NCI-H1105 (cell line): ENCODE measurements at places on chromosomes 1 and 21.

DNA sequence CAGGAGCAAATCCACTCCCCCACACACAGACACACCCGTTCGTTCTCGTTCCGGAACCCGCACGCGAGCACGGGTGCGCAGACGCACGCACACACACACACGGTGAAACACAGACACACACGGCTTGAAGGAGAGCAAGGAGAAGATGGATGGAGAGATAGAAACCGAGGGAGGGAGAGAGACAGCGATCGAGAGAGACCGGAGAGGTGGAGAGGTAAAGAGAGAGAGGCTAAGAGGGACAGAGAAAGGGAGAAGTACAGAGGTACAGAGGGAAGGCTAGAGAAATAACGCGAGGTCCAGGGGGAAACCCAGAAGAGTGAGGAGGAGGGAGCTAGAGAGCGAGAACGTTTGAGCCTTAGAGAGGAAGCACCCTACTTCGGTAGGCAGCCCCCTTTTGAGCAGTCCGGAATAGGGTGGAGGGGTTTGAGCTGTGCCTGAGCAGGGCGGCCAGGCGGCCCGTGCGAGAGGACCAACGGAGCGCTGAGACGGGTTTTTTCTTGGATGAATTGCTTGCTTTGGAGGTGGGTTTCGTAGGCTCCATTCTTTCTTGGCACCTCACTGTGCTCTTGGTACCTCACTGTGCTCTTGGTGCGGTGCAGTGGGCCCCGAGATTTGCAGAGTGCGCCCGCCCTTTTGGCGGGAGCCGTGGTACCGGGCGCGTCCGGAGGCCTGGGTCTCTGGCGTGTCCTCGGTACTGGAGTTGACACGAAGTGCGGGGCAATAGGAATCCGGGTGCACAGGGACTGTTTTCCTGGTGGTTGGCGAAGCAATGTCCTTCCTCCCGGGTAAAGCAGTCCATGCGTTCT lies 88.4 kb upstream of the RHOU start:
- DNase-seq: no peak

GRCh38 chr1:234668577-234668955 lies 58.6 kb upstream of the IRF2BP2 start:
- no peak for DNase-seq

GRCh38 chr1:211641044-211641800 lies 34.2 kb downstream of the NEK2 start:
- DNase-seq: no peak

DNA sequence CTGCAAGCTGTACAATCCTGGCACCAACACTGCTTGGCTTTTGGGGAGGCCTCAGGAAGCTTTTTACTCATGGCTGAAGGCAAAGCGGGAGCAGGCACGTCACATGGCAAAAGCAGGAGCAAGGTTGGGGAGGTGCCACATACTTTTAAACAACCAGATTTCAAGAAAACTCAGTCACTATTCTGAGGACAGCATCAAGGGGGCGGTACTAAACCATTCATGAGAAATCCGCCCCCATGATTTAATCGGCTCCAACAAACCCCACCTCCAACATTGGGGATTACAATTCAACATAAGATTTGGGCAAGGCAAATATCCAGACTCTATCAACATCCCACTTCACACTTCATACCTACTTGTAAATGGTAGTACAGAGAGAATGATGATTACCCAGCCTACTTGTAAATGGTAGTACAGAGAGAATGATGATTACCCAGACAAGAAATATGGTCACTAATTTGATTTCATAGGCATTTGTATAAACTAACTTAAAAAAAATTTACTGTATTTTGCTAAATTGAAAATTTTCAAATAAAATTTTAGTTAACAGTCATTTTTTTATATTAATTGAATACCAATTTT lies 24.9 kb downstream of the ATP5PF start:
- DNase-seq: no peak

- no peak for DNase-seq
Measured at GRCh38 chr21:31905503-31906451, 33.0 kb downstream of the HUNK start.

GRCh38 chr1:221576268-221576667 lies 165.6 kb downstream of the DUSP10 start:
- DNase-seq: no peak

DNA sequence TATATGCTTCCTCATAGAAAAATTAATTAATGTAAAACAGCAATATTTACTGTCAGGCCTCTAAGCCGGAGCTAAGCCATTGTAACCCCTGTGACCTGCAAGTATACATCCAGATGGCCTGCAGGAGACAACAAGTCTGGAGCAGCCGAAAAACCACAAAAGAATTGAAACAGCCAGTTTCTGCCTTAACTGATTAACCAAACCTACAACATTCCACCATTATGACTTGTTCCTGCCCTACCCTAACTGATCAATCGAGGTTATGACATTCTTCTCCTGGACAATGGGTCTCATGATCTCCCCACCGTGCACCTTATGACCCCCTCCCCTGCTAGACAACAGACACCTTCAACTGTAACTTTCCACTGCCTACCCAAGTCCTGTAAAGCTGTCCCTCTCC lies 205.8 kb upstream of the DUSP10 start:
- no peak for DNase-seq

DNA sequence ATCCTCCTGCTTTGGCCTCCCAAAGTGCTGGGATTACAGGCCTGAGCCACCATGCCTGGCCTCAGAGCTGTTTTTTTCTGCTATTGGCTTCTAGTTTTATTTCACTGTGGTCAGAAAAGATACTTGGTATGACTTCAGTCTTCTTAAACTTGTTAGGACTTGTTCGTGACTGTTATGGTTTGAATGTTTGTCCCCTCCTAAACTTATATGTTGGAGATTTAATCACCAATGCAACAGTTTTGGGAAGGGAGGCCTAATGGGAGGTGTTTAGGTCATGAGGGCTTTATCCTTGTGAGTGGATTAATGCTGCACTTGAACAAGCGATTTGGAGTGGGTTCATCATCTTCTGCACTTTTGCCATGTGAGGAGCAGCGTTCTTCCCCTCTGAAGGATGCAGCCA lies 24.5 kb upstream of the SOD1 start:
- DNase-seq: no peak

DNA sequence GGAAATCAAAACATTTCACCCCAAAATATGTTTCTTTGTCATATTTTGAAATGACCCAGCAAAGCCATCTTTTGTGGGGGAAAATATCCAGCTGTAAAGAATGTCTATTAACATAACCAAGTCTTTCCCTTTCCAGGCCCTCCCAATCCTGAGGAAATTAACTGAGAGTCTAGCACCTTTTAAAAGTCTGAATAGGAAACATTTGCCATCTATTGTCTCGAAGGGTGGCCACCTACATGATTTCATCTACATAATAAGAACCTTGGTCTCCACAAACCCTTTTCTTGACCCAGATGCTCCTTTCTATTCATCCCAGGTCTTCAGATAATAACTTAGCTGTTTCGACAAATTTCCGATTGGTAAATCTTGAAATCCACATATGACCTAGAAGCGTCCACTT lies 5.4 kb upstream of the MT1HL1 start:
- DNase-seq: no peak

DNA sequence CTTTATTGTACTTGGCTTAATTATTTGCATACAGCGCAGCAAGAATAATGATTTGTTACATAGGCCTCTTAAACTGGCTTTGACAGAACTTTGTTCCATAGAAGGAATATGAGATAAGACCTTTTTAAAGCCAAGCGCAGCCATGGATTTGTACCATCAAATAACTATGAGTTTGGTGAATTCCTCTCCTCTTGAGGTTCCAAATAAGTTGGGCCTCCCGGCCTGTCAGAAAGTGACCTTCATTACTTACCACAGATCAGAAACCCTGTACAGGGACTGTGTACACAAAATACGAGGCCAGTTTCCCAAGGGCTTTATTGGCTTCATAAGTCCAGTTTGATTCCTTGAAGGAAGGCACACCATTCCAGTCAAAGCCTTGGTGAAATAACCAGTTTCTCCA lies 21.8 kb upstream of the HSD3B1 start:
- no peak for DNase-seq

DNA sequence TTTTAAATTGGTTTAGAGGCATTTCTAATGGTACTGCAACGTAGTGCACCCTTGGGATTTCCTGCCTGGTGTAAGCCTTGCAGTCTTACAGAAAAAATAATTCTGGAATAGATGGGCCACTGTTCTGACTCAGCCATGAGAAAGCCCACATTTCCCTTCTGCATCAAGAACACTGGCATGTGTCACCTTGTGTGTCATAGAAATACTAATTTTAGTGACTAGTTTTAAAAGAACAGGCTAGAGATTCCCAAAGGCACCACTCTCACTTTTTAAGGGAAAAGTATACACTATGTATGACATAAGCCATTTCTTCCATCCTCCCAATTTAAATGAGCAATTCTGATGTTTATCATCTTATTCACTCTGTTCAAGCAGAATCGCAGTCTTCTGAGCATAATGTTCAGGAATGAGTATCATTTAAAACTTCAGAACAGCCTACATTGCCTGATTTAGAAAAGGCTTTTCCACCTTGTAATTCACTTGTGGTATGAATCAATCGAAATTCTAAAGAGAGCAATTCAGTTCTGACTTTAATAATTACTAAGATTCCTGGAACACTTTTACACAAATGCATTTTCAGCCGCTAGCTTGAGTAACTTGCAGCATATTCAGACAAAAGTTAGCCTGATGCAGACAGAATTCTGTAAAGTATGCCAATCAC lies 18.8 kb downstream of the RGS13 start:
- no peak for DNase-seq

- DNase-seq: no peak
Measured at GRCh38 chr1:29597861-29598260, 361.5 kb downstream of the PTPRU start.

- DNase-seq: no peak
Measured at GRCh38 chr1:44314452-44314851, 40.6 kb downstream of the ERI3 start.

- DNase-seq: no peak
Measured at GRCh38 chr1:221286399-221286798, 407.2 kb downstream of the HLX start.

DNA sequence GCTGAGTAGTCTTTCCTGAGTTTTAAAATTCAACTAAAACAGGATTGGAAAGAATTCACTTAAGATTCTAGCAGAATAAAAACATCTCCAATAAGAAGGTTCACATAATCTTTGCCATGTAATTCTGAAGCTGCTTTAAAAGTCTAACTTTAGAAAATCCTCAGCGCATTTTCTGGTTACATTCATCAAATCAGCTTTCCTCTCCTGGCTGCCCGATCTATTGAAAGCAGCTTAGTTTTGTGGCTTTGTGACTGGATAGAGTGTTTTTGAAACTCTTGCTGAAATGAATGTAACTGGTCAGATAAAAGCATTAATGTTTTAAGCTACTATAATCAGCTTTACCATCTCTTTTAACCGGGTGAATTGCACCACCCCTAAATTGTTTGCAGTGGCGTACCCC lies 66.8 kb downstream of the DOP1B start:
- DNase-seq: no peak

- no peak for DNase-seq
Measured at GRCh38 chr21:26447932-26448475, 125.1 kb downstream of the CYYR1 start.

DNA sequence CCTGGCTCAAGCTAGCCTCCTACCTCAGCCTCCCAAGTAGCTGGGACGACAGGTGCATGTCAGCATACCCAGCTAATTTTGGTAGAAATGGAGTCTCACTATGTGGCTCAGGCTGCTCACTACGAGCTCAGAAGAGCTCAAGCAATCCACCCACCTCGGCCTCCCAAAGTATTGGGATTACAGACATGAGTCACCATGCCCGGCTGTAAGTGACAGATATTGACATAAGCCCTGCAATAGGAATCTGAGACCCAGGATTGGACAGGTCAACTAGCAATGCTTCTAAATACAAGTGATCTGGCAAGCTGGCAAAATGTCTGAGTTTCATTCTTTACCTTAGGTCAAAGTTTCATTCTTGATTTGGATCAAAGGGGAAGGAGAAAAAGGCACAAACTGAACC lies 40.5 kb upstream of the H6PD start:
- DNase-seq: no peak

GRCh38 chr1:85544689-85545215 lies 35.8 kb upstream of the CCN1 start:
- DNase-seq: no peak

DNA sequence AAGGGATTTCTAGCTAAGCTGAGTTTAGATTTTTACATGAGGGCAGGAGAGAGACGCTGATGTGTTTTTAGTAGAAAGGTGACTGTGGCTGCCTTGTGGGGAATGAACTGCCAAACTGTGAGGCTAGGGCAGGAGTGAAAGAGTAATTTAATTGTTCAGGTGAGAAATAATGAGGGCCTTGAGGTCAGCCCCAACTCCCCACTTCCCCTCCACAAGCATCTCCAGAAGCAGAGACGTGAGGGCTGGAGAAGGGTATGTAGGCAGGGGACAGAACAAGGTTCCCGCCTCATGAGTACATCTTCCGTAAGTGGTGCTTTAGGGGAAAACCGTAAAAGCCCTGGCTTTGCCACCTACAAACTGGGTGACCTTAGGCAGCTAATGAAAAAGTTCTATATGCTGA lies 70.8 kb downstream of the WARS2 start:
- DNase-seq: no peak

- no peak for DNase-seq
Measured at GRCh38 chr1:3597599-3597964, 13.7 kb downstream of the MEGF6 start.

DNA sequence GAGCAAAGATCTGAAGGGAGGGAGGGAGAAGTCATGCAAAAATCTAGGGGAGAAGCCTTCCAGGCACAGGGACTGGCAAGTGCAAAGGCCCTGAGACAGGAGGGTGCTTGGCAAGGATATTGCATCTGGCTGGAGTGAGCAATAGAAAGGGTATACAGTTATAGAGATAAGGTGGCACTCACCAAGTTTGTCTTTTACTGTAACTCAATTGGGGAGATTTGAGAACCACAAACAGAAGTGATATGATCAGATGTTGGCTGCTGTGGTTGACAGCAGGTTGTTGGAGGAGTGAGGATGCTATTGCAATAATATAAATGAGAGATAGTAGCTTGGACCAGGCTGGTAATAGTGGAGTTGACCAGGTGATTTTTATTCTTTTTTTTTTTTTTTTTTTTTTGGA lies 25.6 kb downstream of the MCOLN3 start:
- DNase-seq: no peak

GRCh38 chr1:227886993-227887696 lies 60.6 kb downstream of the WNT9A start:
- DNase-seq: no peak

- DNase-seq: no peak
Measured at GRCh38 chr1:55005351-55006140, 6.8 kb downstream of the BSND start.

GRCh38 chr1:94072840-94073522 lies 48.0 kb downstream of the ABCA4 start:
- DNase-seq: no peak

DNA sequence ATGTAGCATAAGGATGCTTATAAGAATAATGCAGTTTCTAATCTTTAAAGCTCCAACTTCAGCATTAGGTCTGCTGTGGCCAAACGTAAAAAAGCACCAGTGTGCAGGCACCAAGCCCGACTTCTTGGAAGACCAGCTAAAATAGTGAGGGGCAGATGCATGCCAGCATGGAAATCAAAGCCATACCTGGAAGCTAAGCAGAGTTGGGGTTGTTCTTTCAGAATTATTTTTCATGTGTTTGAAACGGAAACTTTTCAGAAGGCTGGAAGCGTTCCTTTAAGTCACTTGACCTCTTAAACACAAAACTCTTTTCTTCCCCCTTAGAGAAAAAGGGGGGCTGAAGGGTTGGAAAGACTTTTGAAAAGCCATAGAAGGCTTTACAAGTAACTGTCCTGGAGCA lies 329.2 kb upstream of the C1orf87 start:
- DNase-seq: no peak
